ENCODE measurements at places on chromosomes 7 and 10.

- no peak for DNase-seq
Observed at GRCh38 chr10:113291413-113291812, 261.4 kb upstream of the HABP2 start.

GRCh38 chr10:131556061-131556896, 244.8 kb upstream of the TCERG1L start:
- DNase-seq = no peak

GRCh38 chr7:47543714-47544113, 38.2 kb downstream of the TNS3 start:
- no peak for DNase-seq

GRCh38 chr7:132554446-132554845, 21.8 kb downstream of the PLXNA4 start:
- DNase-seq = no peak

DNA sequence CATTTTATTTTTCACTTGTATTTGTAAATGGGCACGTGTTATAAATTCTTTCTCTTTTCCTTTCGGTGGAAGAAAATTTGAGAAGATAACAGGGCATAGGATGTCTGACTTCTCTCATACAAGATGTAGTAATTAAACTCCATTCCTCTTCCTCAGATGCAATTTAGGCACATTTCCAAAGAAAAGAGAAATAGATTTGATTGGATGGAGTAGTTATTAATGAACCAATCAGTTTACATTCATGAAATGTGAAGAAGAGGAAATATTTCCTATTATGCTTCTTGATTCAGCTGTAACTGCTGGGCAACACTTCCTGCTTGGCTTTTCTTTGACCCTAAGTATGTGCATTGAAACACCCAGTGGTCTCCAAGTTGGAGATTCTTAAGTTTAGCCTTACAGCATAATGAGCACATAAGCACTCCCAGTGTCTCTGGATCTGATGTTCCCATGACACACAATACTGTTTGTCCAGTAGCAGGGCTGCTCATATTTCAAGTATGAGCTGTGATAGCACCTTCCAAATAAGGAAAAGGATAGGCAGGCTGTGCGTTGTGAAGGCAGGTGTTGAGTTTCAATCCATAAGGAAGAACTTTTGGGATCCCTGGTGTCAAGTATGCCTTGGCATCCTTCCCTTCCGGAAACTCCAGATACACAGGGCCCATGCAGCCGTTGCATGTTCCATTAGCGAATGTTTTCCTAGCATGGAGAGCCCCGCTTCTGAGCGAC, 33.4 kb upstream of the COBL start:
- DNase-seq = no peak

- DNase-seq = no peak
Observed at GRCh38 chr10:124176349-124177179, 83.2 kb upstream of the CHST15 start.

DNA sequence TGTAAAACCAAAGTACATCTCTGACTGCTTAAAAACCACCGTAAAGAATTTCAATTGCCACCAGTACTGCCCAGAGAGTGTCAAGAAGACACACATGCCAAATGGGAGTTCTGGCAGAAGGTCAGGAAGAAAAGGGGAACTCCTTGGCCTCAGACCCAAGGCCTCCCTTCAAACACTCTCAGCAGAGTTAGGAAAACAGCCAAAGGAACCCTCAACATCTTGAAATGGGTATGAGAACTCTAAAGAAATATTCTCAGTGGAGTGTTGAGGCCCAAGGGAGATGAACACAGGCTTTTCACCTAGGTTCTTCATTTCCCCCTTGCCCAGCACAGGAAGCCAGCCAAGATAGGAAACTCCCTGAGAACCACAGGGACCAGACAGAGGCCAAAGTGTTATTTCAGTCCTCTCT, 96.1 kb upstream of the ASAH2 start:
- no peak for DNase-seq

GRCh38 chr10:112137154-112137987, 46.2 kb downstream of the GPAM start:
- no peak for DNase-seq

DNA sequence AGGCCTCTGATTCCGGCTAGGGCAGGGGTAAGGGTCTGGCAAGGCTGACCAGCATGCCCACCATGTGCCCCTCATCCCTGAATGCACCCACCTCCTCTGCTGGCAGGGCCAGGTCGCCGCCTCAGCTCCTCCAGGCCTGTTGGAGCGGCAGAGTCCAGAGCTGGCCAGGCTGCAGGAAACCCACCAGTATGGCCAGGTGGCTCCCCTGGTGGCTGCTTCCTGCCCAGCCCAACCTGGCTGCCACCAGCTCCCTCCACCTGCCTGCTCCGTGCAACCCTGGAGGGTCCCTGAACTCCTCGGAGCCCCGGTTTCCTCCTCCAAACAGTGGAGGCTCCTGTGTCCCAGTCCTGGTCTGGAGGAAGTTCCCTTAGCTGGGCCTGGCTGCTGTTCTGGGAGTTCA, 39.6 kb downstream of the MICALL2 start:
- no peak for DNase-seq

GRCh38 chr10:110069502-110069982, 61.8 kb downstream of the ADD3 start:
- no peak for DNase-seq

DNA sequence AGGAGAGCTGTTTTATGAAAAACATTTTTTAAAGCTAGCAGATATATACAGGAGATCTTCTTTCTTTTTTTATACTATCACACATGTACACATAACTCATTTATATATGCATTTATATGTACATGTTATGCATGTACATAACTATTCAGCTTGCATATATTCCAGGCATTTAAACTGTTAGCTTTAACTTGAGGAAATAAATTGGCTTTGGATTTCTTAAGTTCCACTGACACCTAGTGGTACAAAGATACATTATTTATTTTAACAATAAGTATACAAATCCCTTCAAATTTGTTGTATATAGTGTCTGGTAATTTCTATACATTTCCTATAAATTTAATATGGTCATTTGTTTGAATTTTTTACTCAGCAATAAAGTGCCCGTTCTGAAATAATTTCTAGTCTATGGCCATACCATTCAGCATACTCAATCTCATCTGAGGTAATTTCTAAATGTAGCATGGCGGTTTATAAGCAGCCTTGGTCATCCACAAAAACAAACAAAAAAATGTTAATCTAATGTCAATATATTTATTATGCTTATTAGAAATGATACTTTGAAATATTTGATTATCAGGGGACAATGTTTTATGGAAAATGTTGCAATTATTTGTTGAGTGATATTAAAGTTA, 11.6 kb downstream of the ZDHHC6 start:
- no peak for DNase-seq

GRCh38 chr7:91533996-91534395, 269.8 kb downstream of the FZD1 start:
- no peak for DNase-seq

- no peak for DNase-seq
Observed at GRCh38 chr10:3140280-3140679, 32.3 kb downstream of the PITRM1 start.

- DNase-seq = no peak
Observed at GRCh38 chr10:133391761-133392518, 2.0 kb upstream of the MTG1 start.

GRCh38 chr10:29862923-29863614, 196.3 kb downstream of the JCAD start:
- DNase-seq = no peak

GRCh38 chr10:100999742-101000126, at the start of gene LZTS2:
TSS of gene LZTS2 (plus strand) at chr10:100999808. CDS start at chr10:101002539, 2,731 bp downstream.
- no peak for DNase-seq

Measured in esophagus squamous epithelium (tissue), 5 donors.